Dorsolateral prefrontal cortex (tissue), 122 donors: ENCODE measurements at places on chromosomes 12 and 14. TPM values are rescaled to one million over a fixed set of nuclear protein-coding genes. Genes with fewer than 3 reads are reported as not detected.

Gene KLRC1
- total RNA-seq, result not detected

Gene TAS2R14
- total RNA-seq, result 8.0 TPM

GRCh38 chr14:53793790-53794505 lies 162.7 kb downstream of the BMP4 start:
- DNase-seq, result peak; percentile 19

GRCh38 chr14:83491091-83491490 lies 1957.4 kb upstream of the SEL1L start:
- DNase-seq, result no peak

GRCh38 chr12:70571705-70572268 lies 65.4 kb downstream of the PTPRB start:
- DNase-seq, result no peak

DNA sequence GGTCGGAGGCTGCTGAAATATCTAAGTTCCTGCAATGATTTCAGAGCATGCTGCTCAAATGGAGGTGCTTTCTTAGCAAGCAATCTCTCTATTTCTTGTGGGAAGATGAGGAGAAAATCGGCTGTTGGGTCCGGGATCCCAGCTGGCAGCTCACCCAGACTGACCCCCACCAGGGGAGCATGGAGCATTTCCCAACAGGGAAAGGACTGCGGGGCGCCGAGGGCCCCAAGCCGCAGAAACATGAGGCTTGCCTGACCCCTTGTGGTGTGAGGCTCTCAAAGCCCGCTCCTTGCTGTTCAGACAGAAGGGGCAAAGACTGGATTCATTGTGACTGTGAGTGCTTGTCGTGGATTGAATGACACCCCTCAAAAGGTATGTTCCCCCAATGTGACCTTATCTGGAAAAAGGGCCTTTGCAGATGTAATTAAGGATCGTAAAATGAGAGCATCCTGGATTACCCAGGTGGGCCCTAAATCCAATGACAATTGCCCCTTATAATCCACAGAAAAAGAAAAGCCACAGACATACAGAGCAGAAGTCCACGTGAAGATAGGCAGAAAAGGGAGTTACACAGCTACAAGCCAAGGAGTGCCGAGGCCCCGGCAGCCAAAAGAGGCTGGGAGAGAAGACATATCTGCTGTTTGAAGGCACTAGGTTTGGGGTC lies 116.3 kb upstream of the VASH1 start:
- peak; percentile 47 for DNase-seq

GRCh38 chr12:14961466-14962152 lies at the start of gene ARHGDIB:
Gene ARHGDIB (minus strand): TSS chr12:14961601. CDS start chr12:14950712, 10,889 bp downstream.
- no peak for DNase-seq

Gene PIWIL1
- not detected for total RNA-seq
